Mucosa of gallbladder (tissue), 1 donor: ENCODE measurements at places on chromosomes 7 and 10.
A peak's percentile ranks its signal among the peaks of the same experiment; 100 is the strongest.

DNA sequence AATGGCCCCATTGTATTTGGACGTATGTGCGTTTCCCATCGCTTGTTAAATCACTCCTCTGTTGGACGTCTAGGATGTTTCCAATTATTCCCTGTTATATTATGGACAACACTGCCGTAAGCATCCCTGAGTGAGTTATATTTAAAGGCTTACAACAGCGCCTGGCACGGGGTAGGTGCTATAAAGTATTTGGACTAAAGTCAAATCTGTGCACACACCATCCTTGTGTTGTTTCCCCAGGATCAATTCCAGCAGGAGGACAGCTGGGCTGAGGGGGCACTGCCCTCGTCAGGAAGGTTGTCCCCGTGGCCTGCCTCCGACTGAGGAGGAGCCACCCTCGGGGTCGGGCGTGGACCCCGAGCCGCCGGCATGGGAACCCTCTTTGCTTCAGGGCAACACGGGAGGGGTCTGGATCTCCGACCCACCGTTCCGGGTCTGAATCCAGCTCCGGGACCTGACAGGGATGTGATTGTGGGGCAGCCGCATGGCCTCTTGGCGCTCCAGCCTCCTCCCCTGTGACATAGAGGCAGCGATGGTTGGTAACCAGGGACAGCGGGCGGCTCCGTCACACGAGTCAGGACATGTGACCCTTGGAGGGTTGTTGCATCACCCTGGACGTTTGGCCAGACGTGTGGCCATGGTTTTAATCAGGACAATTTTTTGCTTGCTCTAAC lies 1.5 kb upstream of the JAKMIP3 start:
- DNase-seq: no peak

DNA sequence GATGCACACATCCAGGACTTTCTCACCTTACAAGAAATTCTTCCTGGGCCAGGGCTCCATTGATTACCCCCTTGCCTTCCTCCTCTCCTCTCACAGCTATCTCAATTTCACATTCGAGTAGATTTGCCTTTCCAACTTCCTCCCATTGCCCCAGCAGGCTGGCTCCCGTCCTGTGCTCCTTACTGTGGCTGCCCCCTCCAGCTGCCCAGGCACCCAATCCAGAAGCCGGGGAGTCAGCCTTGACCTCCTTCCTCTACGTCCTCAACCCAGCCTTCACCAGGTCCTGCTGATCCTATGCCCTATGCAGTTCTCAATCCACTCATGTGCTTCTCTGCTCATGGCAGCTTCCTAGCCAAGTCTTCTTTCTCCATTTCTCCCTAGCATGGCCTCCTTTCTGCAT lies 85.7 kb upstream of the GPR26 start:
- DNase-seq: no peak

DNA sequence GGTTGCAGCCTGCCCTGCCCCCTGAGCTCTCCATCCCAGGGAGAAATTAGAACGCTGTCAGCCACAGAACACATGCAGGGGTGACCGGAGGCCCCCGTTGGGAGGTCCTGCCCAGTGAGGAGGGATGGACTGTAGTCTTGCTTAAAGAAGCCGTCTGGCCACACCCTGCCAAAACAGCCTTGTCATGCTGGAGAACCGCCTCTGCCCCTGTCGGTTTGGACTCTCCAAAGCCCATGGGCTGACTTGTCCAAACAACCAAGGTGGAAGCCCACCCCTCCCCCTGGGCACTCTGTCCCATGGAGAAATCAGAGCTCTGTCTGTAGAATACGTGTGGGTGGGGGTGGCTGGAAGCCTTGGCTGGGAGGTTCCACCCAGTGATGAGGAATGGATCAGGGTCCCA lies 12.7 kb upstream of the TBATA start:
- peak; percentile 9 for DNase-seq

- DNase-seq: no peak
Measured at GRCh38 chr10:68133523-68133922, 24.2 kb downstream of the MYPN start.

- DNase-seq: no peak
Measured at GRCh38 chr10:76085817-76086167, 654.4 kb downstream of the LRMDA start.
